ENCODE measurements at places on chromosomes 12 and 14. TPM values are rescaled to one million over a fixed set of nuclear protein-coding genes. Genes with fewer than 3 reads are reported as not detected.

The DNAH10 gene
- 0.31 TPM for total RNA-seq

- no peak for DNase-seq
These were observed 22.1 kb upstream of the ITPK1 start for GRCh38 chr14:93137864-93138263.

GRCh38 chr12:70615174-70615866 is 21.9 kb downstream of the PTPRB start:
- no peak for DNase-seq

GRCh38 chr12:81468206-81468605 is 290.9 kb downstream of the PPFIA2 start:
- DNase-seq, result no peak

DNA sequence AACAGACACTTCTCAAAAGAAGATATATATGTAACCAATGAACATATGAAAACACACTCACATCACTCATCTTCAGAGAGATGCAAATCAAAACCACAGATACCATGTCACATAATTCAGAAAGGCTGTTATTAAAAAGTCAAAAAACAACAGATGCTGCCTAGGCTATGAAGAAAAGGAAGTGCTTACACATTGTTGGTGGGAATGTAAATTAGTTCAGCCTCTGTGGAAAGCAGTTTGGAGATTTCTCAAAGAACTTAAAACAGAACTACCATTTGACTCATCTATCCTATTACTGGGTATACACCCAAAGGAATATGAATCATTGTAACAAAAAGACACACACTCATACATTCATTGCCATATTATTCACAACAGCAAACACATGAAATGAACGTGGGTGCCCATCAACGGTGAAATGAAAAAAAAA is 35.1 kb downstream of the EIF2S3B start:
- no peak for DNase-seq

Data from activated T-helper 1 cell treated with anti-CD3 and anti-CD28 coated beads, Interleukin-12 subunit alpha, Interleukin-12 subunit beta, Interleukin-2, Interleukin-4 antibody, amounts not matched to agents 30 ng/mL and 10 ng/mL and 1 ng/mL, durations not matched to agents 14 hours and 24 hours and 36 hours (primary cell).